ENCODE measurements at places on chromosomes 11 and 22. TPM values are rescaled to one million over a fixed set of nuclear protein-coding genes. Genes with fewer than 3 reads are reported as not detected.

DNA sequence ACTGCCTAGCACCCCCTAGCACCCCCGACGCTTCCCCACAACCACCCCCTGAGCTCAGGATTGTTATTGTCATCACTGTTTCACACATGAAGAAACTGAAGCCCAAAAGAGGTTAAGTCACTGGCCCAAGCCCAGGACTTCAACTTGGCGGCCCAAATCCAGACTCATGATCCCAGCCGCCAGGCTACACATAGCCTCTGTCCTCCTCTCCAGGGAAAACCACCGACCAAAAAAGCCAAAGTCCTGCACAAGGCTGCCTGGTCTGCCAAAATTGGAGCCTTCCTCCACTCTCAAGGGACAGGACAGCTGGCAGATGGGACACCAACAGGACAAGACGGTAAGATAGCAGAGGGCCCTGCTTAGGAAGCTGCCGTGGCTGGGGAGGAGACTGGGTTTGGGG, 10.8 kb downstream of the L3MBTL2 start:
- no peak for DNase-seq
- H3K27me3 ChIP-seq: no peaks in the 10 kb centered on the region
- no peak overlapping the region for H3K4me3 ChIP-seq
- H3K27ac ChIP-seq: no peak overlapping the region
- peaks cover 35% of the 10 kb centered on the region for H3K36me3 ChIP-seq
- peaks cover 13% of the 10 kb centered on the region for H3K4me1 ChIP-seq

The BTBD18 gene
- not detected for total RNA-seq

DNA sequence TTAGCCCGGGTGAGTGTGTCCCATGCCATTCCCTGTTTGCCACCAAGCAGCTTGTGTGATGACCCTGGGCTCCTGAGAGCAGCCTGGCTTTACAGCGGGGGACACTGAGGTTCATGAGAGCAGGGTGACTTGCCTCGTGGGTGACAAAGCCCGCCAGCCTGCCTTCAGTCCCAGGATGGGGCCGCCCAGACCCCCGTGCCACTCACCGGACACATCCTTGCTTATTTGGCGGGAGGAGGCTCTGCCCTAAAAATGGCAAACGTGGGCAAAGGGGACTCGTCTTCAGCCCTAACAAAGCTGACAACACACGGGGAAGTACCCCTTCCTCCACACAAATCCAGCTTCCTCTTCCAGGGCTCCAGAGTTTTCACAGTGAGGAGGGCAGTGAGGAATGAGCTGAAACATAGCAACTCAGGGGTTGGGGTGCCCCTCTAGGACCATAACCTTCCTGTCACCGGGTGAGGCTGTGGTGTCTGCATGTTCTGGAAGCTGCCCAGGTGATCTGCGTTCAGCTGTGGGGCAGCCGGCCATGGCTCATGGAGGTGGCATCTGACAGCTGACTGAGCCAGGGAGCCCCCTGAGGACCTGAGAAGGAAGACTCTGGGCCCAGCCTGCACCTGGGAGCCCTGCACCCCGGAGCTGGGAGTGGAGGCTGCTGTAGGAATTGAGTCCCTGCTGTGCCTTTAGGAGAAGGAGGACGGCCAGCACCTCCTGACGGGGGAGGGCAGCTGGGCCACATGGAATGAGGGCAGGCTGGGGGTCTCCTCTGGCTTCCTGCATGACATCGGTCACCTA, 16.7 kb downstream of the RIBC2 start:
- H3K27ac ChIP-seq: no peak overlapping the region
- H3K36me3 ChIP-seq: no peaks in the 10 kb centered on the region
- DNase-seq: no peak
- no peaks in the 10 kb centered on the region for H3K27me3 ChIP-seq

The OR5AS1 gene
- total RNA-seq: not detected

GRCh38 chr11:59898650-59899049, 20.1 kb downstream of the OOSP3 start:
- H3K4me3 ChIP-seq: no peak overlapping the region
- no peak overlapping the region for H3K27ac ChIP-seq
- no peaks in the 10 kb centered on the region for H3K36me3 ChIP-seq
- no peaks in the 10 kb centered on the region for H3K4me1 ChIP-seq
- H3K27me3 ChIP-seq: no peaks in the 10 kb centered on the region

The FOSL1 gene
- 3.4 TPM for total RNA-seq

GRCh38 chr22:49070501-49070900, 757.2 kb downstream of the BRD1 start:
- H3K27ac ChIP-seq: no peak overlapping the region
- H3K4me3 ChIP-seq: no peak overlapping the region
- no peaks in the 10 kb centered on the region for H3K36me3 ChIP-seq
- no peak for DNase-seq

DNA sequence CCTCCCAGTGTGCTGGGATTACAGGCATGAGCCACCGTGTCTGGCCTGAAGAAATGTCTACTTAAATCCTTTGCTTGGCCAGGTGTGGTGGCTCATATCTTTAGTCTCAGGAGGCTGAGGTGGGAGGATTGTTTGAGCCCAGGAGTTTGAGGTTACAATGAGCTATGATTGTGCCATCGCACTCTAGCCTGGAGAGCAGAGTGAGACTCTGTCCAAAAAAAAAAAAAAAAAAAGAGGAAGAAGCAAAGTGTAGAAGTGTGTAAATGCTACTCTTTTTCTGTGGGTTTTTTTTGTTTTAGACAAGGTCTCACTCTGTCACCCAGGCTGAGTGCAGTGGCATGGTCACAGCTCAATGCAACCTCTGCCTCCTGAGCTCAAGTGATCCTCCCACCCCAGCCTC, 6.4 kb upstream of the ATG16L2 start:
- H3K4me3 ChIP-seq: no peak overlapping the region
- peaks cover 4% of the 10 kb centered on the region for H3K36me3 ChIP-seq
- peaks cover 23% of the 10 kb centered on the region for H3K4me1 ChIP-seq

GRCh38 chr11:61071913-61072312, 30.4 kb upstream of the CD5 start:
- peaks cover 38% of the 10 kb centered on the region for H3K4me1 ChIP-seq
- H3K36me3 ChIP-seq: no peaks in the 10 kb centered on the region
- no peak overlapping the region for H3K4me3 ChIP-seq
- peak overlapping the region; percentile 71 for H3K27ac ChIP-seq
- DNase-seq: no peak
- no peaks in the 10 kb centered on the region for H3K27me3 ChIP-seq

DNA sequence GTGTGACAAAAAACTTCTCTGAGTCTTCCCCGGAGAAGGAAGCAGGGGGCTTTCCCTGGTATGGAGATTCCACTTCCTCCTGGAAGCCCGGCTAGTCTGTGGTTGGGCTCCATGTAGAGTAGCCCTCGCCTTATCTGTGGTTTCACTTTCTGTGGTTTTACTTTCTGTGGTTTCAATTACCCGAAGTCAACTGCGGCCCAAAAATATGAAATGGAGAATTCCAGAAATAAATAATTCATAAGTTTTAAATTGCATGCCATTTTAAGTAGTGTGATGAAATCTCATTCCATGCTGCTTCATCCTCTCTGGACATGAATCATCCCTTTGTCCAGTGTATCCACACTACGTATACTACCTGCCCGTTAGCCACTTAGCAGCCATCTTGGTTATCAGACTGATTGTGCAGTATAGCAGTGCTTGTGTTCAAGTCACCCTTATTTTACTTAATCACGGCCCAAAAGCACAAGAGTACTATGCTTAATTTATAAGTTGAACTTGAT, 275.0 kb upstream of the SESN3 start:
- H3K4me1 ChIP-seq: no peaks in the 10 kb centered on the region
- H3K27ac ChIP-seq: no peak overlapping the region
- H3K4me3 ChIP-seq: no peak overlapping the region
- H3K27me3 ChIP-seq: no peaks in the 10 kb centered on the region
- no peak for DNase-seq

The PRG3 gene
- total RNA-seq: not detected

The MRPL11 gene
- total RNA-seq: 23.9 TPM

The PSMA1 gene
- 176 TPM for total RNA-seq

The CSF2RB gene
- total RNA-seq: 274 TPM

DNA sequence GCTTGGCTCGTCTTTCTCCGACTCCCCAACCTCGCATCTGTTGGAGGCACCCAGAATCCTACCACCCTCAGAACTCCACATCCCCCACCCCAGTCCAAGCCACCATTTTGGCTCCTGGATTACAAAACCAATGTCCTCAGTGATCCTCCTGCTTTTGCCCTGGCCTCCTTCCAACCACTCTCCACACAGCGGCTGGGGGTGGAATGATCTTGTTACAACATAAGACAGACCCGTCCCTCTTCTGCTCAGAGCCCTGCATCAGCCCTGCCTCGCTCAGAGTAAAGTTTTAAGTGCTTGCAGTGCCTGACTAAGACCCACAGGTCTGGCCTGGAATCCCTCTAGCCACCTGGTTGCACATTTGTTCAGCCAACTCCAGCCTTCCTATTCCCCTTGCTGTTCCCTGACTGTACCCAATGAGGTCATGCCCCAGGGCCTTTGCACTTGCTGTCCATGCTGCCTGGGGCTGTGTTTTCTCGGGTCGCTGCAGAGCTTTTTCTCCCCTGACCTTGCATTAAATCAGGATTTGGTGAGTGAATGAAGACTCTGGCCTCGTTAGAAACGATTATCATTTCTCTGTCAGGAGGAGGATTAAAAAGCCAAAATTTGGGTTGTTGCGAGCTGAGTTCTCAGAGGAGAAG, 67.3 kb downstream of the IGF2 start:
- no peak overlapping the region for H3K4me3 ChIP-seq
- no peaks in the 10 kb centered on the region for H3K4me1 ChIP-seq
- DNase-seq: no peak
- H3K27ac ChIP-seq: no peak overlapping the region
- H3K27me3 ChIP-seq: no peaks in the 10 kb centered on the region
- H3K36me3 ChIP-seq: no peaks in the 10 kb centered on the region

DNA sequence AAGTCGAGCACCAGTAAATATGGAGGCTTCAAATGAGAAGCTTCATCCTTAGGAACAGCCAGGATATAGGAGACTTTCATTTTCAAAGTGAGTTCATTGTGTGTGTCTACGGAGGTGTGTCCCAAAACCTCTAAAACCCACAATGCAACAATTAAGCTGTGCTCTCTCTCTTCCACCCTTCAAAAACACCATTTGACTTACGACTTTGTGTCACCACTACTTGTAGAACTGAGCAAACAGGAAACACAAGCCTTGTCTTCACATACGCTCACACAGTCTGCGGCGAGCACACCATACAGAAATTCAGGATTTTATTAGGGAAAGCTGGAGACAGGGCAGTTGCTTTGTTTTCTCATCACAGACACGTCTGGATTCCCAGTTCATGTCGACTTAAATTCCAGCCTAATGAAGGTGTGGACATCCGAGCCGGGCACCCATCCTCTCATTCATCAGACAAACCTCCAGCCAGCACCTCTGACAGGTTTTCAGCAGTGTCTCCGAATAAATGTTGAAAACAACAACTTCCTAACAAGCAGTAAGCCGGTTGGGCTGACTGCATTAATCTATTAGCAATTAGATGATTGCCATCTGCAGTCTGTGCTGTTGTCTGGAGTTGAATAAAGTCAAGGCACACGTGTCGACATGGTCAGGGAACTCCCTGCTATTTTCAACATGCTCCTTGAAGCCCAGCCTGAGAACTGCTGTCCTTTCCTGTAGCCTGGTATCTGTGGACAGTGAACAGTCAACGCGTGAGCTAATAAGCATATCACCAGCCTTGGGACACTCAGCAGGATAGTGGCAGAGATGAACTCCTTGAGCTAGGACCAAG, 1411.1 kb downstream of the BRD1 start:
- H3K36me3 ChIP-seq: no peaks in the 10 kb centered on the region
- no peaks in the 10 kb centered on the region for H3K4me1 ChIP-seq
- H3K27me3 ChIP-seq: no peaks in the 10 kb centered on the region
- no peak overlapping the region for H3K27ac ChIP-seq
- H3K4me3 ChIP-seq: no peak overlapping the region

DNA sequence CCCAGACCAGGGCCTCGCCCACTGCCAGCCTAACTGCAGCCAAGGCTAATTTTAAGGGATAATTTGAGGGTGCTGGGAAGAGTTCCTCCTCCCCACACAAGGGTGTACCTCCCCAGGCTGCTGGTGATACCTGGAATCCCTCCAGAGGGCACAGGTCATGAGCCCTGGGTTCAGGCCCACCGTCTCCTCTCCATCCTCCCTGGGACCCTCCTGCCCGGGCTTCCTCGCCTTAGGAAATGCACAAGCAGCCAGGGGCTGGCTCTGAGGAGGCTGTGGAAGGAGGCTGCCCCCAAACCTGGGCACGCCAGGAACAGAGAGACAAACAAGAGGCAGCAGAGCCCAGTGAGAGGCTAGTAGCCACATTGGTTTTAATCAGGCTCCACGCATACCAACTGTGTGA, 16.6 kb upstream of the TSKU start:
- no peak overlapping the region for H3K27ac ChIP-seq
- H3K4me3 ChIP-seq: no peak overlapping the region
- H3K36me3 ChIP-seq: no peaks in the 10 kb centered on the region
- no peaks in the 10 kb centered on the region for H3K27me3 ChIP-seq

- H3K36me3 ChIP-seq: peaks cover 2% of the 10 kb centered on the region
- H3K4me3 ChIP-seq: no peak overlapping the region
- peaks cover 58% of the 10 kb centered on the region for H3K4me1 ChIP-seq
- no peak overlapping the region for H3K27ac ChIP-seq
- DNase-seq: no peak
- no peaks in the 10 kb centered on the region for H3K27me3 ChIP-seq
Measured at GRCh38 chr11:113873236-113873626, 2.1 kb downstream of the USP28 start.

DNA sequence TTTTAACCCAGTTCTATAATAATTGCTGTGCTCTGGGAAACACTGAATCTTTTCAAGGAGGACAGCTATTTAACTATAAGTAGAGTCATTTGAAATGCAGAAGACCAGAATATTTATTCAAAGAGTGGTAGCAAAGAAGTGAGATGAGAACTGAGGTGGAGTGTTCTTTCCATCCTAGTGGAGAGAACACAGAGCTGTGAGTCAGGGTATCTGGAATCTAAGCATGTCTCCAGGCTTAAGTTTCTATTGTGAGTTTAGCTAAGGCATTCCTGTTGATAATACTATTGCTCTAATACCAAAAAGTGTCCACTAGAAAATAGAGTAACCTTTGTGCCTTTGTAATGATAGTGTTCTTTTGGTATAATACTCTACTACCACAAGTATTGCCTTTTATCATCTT, 32.4 kb downstream of the JAM3 start:
- no peak overlapping the region for H3K4me3 ChIP-seq
- no peaks in the 10 kb centered on the region for H3K4me1 ChIP-seq
- H3K36me3 ChIP-seq: no peaks in the 10 kb centered on the region
- no peaks in the 10 kb centered on the region for H3K27me3 ChIP-seq
- DNase-seq: no peak
- no peak overlapping the region for H3K27ac ChIP-seq

DNA sequence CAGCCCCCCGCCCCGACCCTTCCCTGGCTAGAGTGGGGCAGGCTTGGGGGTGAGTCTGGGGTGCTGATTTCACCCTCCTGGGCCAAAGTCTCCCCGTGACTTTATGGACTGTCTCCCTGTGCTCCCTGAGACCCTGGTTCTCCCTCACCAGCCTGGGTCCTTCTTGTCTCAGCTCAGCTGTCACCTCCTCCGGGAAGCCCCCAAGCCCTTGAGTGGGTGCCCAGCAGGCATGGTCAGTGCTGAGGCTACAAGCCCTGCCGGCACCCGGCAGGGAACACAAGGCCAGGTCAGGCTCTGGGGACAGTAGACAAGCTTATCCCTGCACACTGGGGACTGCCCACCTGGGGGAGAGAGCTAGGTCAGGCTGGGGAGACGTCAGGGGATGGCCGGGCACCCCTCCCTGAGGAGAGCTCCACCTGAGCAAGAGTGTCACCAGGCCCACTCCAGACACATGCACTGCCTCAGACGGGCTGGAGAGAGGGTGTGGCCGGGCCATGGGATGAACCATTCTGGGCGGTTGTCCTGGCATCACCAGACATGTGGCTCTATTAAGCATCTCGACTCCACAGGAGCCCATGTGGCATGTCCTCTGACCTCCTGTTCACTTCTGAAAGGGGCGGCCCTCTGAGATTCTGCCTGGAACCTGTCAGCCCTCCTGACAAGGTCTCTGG, 22.6 kb upstream of the RTN4R start:
- no peaks in the 10 kb centered on the region for H3K4me1 ChIP-seq
- H3K4me3 ChIP-seq: no peak overlapping the region
- no peaks in the 10 kb centered on the region for H3K27me3 ChIP-seq
- no peak overlapping the region for H3K27ac ChIP-seq
- no peak for DNase-seq
- no peaks in the 10 kb centered on the region for H3K36me3 ChIP-seq

Measured in natural killer cell (primary cell).